ENCODE measurements at places on chromosomes 16 and 17. TPM values are rescaled to one million over a fixed set of nuclear protein-coding genes. Genes with fewer than 3 reads are reported as not detected.

The EVPL gene
- total RNA-seq, result not detected

The TEX14 gene
- 0.09 TPM for total RNA-seq

The NPIPB2 gene
- 7.3 TPM for total RNA-seq

DNA sequence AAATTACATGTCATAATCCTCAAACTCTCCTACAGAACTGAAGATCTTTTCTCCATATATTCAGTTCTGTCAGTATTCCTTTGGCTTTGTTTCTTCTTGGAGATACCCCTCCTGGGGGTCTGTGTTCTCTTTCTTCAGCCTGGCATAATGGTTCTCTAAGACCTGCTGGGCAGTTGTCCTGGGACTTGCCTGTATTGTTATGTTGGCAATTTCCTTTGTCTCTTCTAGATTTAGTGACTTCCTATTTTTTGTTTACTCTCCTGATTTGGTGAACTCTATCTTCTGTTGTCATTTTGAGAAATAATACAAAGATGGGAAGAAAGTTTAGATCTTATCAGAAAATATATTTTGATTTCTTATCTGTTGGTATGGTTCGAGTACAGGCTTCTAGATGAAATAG is 127.8 kb downstream of the GOSR1 start:
- peak; percentile 49 for DNase-seq

DNA sequence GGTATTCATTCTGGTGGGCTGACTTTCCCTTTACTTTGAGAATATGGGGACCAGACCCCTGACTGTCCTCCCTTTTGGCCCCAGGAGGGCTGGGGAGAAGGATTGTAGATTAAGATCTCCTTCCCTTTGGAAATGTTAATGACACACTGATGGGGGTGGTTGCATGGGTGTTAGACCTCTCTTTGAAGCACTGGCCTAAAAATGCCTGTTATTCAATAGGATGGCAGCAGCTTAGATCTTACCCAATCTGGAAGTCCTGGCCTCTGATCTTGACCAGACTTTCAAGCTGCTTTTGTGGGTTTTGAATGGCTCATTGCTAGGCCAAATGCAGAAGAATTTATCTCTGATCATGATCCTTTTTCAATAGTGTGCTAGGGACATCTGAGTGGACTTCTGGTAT is 25.7 kb downstream of the MAP3K3 start:
- no peak for DNase-seq

All from neural progenitor cell (in vitro differentiated cells).